MCF 10A (cell line): ENCODE measurements at places on chromosomes 1 and 21. TPM values are rescaled to one million over a fixed set of nuclear protein-coding genes. Genes with fewer than 3 reads are reported as not detected.

DNA sequence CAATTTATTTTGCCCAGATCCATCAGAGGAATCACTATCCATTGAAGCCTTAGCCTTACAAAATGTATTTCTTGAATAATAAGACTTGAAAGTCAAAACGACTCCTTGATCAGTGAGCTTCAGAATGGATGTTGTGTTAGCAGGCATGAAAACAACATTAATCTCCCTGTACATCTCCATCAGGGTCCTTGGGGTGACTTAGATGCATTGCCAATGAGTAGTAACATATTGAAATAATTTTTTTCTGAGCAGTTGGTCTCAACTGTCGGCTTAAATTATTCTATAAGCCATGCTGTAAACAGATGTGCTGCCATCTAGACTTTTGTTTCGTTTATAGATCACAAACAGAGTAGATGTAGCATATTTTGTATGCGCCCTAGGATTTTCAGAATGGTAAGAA, 482.0 kb downstream of the AMY1C start:
- no peak for DNase-seq

DNA sequence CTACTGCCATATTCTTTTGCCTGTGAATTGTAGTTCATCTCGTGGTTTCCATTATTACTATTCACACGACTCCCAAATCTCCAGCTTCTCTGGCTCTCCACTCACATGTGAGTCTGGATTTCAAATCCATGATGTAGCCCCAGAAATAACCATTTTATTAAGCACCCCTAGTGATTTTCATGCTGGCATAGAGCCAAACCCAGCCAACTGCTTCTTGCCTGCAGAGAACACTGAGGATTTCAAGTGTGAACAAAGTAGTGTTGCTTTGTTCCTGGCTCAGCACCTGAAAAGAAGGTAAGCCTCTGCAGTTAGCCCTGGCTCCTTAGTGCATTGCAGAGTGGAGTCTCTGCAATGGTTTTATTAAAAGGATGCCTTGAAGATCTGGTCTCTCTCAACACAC, 25.9 kb downstream of the UTP25 start:
- DNase-seq = no peak

- DNase-seq = peak; percentile 97
These were observed 19.9 kb upstream of the IFNGR2 start for GRCh38 chr21:33383056-33383888.

Gene AIRE
- total RNA-seq = not detected in 2 replicates
